ENCODE measurements at places on chromosomes 5 and 9.
A peak's percentile ranks its signal among the peaks of the same experiment; 100 is the strongest.

- DNase-seq: no peak
Measured at GRCh38 chr9:82180711-82181110, 192.1 kb downstream of the SPATA31D1 start.

- no peak for DNase-seq
Measured at GRCh38 chr5:111606194-111606593, 93.9 kb upstream of the STARD4 start.

GRCh38 chr9:107768224-107768623 is 278.7 kb upstream of the KLF4 start:
- no peak for DNase-seq

- DNase-seq: no peak
Measured at GRCh38 chr5:174097486-174098185, 52.1 kb downstream of the NSG2 start.

- DNase-seq: no peak
Measured at GRCh38 chr9:34046784-34047379, 1.8 kb downstream of the UBAP2 start.

DNA sequence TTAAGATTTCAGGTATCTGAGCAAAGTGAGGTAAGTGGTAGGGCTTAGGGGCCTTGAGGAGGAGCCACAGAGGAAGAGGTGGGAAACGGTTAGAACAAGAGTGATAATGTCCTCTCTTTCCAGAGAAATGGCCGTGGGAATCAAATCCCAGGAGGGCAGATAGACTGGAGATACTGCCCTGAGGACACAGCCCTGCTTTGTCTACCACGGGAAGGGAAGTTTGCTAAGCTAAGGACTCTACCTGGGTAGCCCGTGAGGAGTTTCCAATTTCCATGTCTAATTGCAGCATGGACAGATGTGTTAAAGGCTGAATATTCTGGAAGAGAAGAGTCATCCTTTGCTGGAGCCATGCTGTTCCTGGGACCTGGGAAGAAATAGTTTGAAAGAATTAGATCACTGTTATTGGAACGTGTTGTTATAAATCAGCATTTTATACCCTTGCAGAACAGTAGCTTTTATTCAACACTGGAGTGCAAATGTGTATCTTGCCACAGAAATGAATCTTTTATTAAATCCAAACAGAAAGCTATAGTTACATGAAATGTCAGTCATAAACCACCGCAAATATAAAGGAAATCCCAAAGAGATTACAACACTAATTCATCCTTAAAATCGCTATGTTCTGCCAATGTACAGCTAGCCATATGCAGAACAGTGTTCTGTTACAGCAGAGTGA is 133.2 kb upstream of the LHFPL2 start:
- DNase-seq: no peak

DNA sequence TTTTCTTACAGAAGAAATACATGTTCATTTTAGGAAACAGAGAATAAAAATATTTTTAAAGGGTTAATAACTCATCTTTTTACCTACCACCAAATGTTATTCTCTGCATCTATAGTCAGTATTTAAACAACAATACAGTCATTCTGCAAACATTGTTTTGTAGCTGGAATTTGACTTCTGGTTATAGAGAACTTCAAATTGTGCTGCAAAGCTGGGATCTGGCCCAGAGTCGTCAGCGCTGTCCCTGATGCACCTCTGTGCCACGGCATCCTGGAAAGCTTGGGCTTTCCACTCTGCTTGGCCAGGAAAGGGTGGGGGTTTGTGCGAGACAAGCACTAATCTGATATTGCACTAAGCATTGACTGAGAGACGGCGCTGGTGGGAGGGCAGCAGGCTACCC is 5.0 kb upstream of the GFPT2 start:
- DNase-seq: no peak

GRCh38 chr5:110335361-110336066 is 391.0 kb downstream of the TMEM232 start:
- no peak for DNase-seq

DNA sequence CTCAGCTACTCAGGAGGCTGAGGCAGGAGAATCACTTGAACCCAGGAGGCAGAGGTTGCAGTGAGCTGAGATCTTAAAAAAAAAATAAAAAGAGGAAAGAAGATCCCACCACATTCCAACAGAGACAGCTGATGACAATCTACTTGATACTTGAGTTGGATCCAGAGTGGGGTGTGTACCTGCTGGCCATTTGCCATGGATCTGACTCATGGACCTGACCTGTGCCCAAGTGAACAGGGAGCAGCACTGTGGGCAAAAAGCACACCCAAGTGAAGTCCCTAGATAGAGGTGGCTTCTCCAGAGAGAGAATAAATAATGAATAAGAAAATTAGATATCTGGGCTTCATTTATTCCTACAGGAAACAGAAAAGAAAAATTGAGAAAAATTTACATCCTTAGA is 81.2 kb upstream of the MIER3 start:
- DNase-seq: no peak

DNA sequence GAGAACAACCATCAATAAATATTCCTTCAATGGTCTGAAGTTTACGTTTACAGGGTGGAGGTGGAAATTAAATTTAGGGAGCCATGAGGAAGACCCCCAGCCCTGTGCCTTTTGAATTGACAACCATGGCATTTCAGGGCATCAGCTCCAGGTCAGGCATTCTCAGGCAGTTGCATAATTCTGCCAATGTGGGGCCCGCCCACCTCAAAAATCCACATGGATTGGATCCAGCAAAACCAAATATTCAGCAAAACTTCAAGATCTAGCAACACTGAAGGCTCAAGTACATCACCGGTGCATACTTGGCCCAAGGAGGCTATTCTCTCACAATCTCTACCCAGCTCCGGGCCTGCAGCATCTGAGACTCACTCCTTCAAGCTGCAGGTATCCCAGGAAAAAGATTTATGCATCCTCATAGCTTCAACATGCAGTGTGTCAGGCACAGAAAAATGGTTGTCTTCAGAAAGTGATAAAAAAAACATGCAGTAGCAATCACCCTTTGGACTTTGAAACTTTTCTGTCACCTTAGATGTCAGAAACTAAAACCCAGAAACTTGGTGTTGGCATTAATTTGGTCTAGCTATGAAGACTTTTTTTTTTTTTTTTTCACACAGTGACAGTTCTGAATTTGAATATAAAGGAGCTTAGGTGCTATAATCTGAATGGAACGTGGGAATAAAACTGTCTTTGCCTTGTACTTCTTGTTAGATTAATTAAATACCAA is 21.4 kb upstream of the ANXA2R start:
- DNase-seq: no peak

- DNase-seq: no peak
Measured at GRCh38 chr9:87578625-87579024, 81.0 kb downstream of the DAPK1 start.

GRCh38 chr5:50813691-50814090 is 147.3 kb downstream of the PARP8 start:
- DNase-seq: no peak

DNA sequence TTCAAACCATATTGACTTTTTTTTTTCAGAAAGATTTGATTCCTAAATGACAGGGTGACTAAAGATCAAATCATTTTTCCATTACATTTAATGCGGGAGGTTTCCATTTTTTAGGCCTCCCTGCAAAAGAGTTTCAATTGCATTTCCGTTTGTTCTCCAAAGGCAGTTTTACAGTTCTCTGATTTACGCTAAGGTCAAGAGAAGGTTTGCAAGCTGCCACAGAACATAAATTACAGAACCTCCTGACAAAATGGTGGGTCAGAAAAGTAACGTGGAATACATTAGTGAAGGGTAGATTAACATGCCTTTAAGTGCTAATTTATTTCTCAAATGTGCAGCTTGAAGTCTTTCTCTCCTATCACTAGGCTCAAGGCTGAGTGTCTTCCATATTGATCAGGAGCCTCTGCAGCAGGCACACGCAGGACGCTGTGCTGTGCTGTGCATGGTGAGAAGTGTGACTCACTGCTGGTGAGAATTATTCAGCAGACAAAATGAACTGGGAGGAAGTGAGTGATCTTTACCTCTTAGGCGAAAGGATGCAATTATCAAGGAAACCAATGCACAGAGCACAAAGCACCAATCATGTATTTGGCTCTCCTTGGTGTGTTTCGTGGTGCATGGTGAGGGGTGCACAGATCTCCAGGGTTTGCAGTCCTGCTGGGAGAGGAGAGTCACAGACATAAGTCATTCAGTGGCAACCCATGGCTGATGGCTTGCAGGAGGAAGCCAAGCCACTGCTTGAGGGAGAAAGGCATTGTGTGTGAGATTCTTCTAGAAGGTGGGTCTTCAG is 136.3 kb downstream of the TENT4A start:
- DNase-seq: no peak

GRCh38 chr9:27371382-27371781 is 74.4 kb upstream of the EQTN start:
- no peak for DNase-seq

GRCh38 chr9:70411930-70412831 is 2.3 kb downstream of the KLF9 start:
- peak; percentile 62 for DNase-seq

DNA sequence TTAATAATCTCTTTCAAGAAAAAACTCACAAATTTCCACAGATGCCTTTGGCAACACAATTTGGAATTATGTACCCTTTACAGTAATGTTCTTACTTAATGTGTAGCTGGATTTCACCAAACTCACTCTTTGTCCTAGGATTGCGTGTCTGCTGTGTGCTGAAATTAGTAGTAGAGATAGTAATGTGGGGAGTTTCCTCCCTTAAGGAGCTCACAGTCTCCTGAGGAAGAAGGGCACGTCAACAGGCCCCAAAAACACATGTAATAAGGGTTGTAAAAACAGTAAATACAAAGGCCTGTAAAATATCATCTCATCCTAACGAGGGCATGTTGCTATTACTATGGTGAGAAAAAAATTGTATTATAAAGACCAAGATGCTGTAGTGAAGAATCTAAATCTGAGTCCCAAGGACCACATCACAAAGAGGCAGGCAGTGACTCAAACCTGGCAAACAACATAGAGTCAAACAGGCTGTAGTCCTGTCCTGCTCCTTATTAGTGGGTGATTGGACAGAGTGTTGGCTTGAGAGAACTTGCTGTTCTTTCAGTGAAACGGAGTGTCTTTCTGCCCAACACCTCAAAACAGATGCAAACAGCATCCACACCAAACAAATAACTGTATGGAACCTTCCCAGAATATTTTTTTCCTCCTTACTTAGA is 83.2 kb upstream of the PAPPA start:
- DNase-seq: no peak

GRCh38 chr5:154210163-154210562 is 19.6 kb downstream of the GALNT10 start:
- no peak for DNase-seq

DNA sequence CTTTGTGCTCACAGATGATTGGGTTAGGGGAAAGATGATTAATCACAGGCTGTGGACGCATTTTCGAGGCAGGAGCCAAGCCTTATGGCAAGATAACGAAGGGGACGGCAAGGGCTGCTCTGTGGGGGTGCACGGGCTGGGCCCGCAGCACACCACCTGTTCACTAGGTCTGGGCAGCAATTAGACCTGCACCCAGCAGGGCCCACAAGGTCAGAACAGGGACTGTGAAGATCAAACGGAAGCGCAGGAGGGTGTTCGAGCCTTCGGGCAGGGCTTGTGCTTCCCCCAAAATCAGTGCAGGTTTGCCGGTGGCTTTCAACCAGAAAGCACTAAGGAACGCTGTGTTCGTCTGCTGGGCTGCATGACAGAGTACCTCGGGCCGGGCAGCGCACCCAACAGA is 73.7 kb downstream of the UBE2QL1 start:
- DNase-seq: no peak

- no peak for DNase-seq
Measured at GRCh38 chr5:54021431-54022164, 288.8 kb downstream of the ARL15 start.

Data from breast epithelium (tissue), 4 donors.